ENCODE measurements at places on chromosomes 12 and 14.

DNA sequence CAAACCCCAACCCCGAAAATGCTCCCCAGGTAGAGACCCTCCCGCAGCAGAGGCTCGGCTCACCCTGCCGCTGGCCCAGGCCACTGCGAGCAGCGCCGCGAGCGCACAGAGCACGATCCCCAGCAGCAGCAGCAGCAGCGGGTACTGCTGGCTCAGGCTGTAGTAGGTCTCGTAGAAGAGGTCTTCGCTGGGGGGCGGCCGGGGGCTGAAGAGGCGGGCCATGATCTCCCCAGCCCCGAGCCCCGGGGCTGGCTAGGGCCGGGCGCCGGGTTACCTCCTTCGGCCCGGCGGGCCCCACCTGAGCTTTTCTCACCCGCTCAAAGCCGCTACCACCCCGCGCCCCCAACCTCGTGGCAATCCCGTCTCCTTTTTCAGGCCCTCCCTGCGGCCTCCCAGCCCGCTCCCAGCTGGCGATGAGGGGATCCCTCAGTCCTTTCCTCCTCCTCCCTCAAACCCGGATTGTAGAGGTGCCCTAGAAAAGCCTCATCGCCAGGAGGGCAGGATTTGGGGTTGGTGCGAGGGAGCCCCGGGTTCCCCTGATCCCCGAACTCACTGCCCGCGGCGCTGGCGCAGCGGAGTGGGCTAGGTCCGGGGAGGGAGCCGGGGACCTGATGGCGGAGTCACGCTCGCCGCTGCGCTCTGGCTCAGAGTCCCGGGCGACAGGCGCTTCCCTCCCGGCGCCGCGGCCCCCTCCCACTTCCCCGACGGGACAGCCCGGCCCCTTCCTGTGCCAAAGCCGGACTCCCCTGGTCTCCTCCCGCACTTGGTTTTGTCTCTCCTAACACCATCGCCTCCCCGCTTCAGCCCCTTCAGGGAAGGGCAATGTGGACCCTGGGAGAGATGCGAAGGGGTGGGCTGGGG lies at the start of gene ADCY4:
ADCY4 (minus strand) TSS at position 641 of the 861 bp plus-strand sequence; CDS start at position 222, 419 bp downstream.
- no peak for DNase-seq

GRCh38 chr14:34383839-34384238 lies 78.2 kb downstream of the SPTSSA start:
- no peak for DNase-seq

GRCh38 chr14:91061056-91061887 lies 831 bp upstream of the RPS6KA5 start:
- no peak for DNase-seq

DNA sequence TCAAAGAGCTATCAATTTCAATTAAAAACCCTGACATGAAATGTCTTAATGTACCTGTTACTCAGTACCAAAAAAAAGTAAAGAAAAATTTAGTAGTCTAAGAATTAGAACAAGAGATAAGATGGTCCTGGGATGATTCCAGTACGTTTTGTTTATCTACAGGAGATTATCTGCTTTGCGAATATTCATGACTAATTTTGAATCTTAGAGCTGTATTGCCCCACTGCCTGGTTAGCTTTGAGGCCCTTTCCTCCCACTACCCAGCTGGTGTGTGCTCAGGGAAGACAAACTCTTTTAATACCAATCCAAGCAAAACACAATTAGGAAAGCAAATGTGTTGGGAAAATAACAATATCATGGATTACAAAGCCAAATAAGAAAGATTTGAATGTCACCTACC lies 263.5 kb downstream of the FOXG1 start:
- no peak for DNase-seq

DNA sequence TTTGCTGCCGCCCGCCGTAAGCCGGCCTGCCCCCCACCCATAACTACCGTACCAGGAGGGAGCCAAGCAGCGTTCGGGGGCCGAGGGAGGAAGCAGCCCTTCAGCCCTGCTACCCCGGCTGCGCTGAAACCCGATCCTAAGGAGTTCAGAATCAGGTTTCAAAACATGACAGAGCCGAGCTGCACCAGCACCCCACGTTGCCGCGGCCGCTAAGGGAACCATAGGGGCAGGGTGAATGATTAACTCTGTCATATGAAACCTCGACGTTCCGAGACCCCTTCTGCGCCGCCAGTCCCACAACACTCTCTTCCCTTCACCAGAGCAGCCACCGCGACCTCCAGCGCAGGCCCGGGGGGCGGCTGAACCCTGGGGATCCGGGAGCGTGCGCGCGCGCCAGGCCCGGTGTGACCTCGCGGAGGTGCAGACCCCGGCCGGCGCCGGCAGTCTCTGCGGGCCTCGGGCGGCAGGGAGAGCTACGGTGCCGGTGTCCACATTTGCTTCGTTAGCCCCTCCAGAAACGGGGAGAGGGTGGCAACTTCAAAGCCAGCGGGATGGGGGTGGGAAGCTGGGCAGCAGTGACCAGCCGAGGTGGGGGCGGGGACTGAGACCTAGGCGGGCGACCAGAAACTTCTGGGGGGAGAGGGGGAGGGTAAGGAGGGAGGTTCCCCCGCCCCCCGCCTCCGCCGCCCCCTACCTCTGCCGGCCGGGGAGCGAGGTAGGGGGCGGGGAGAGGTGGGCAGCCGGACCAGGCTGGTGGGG lies 1.6 kb downstream of the SIX4 start:
- no peak for DNase-seq

DNA sequence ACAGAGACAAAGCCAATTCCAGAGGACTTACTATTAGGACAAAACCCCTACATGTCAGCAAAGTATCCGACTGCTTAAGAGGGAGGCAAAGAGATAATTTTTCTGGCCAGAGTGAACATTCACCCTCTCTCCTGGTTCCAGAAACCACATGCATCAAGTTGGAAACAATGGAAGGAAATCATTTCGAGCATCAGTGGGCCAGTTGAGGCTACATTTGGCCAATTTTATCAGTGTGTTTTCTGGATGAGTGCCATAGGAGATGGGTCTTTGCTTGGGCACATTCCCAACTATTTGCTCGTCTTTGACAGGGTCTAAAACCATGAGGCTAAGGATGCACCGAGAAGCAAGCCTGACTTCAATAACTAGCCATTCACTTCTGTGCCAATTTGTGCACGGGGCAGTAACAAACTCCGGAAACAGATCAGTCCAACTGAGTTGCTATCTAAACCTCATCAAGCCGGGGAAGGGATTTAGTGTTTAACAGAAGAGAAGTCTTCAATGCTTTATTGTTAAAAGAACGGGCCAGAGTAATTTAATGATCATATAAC lies 17.4 kb downstream of the EGLN3 start:
- DNase-seq, result no peak

DNA sequence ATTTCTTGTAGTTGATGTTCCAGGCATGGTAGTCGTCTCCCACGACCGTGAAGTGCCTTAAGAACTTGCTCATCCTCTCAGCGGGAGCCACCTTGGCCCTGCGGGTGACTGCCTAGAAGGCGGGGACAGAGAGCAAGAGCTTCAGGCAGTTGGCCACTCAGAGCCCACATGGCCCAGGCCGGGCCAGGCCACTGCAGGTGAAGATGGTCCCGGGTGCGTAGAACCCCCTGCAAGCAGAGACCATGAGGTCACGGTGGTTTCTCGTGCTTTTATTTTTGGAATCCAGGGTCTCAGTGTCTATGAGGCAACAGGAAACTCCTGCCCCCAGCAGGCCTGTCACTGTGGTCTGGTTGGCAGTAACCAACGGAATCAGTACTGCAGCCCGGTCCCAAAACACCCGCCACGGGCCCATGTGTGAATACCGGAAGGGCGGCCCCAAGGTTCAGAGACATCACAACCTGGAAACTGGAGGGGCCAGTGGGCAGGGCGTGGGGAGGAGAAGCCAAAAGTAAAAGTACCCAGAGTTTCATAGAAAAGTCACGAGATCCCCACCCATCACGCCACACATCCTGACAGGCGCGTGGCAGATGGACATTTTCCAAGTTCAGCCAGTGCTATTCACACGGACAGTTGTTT lies 27.5 kb downstream of the HVCN1 start:
- DNase-seq, result peak; percentile 42

DNA sequence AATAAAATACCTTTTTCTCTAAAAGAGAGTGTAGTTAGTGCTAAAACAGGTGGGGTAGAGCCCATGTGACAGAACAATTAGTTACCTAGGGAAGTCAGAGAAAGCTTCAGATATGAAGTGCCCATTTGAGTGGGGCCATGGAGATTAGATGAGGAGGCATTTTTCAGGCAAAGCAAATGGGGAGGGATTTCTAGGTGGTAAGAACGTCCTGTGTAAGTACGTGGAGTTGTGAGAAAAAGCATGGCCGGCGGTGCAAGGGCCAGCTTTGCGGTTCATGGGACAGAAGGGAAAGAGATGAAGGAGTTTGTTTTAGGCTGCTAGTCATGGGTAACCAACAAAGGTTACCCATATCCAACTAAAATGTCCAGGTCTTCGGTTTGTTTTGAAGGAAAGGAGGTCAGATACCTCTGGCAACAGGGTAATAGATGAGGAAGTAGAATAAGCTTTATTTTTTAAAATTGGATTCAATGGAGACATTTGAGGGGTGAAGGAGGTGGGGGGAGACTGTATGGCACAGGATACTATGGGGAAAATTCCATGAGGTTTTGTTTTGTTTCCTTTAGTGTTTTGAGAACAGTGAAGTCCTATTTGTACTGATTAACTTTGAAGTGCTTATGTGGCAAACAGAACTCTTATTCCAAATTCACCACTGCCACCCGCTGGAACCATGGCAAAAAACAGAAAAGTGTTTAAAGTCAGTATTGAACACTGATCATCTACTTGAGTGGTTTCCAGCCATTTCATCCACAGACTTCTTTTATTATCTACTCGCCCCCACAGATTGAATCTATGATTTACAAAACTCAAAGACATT lies 10.0 kb upstream of the SNRPF start:
- DNase-seq, result no peak

DNA sequence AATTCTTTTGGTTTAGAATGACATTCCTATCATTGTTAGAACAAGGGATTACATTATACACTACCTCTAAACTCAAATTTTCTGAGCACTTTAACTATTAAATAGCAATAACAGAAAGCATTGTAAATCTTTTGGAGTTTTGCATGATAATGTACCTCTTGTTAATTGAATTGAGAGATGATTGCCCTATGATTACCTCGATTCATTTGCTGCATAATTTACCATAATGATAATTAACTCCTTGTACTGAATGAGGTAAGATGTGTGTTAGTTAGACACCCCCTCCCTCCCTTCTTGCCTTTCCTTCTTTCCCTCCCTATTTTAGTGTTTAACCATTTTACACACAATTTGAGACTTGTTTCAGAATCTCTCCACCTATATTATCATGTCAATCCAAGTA lies 469.2 kb downstream of the DIO2 start:
- no peak for DNase-seq

DNA sequence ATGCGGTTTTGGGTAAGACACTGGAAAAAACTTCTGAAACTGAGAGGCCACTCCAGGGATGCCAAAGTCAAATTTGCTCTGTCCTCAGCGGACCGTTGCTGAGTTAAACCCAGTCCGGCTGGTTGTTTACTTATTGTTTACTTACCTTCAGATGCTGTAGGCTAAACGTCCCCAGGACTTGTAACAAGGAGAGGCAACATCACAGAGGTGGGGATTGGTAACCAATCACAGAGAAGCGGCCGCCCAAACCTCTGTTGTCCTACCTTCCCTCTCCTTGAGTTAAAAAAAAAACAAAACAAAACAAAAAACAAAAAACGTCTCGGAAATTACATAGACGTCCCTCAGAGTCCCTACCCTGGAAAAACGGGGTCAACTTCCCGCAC lies 380 bp downstream of the ANO2 start:
- no peak for DNase-seq

DNA sequence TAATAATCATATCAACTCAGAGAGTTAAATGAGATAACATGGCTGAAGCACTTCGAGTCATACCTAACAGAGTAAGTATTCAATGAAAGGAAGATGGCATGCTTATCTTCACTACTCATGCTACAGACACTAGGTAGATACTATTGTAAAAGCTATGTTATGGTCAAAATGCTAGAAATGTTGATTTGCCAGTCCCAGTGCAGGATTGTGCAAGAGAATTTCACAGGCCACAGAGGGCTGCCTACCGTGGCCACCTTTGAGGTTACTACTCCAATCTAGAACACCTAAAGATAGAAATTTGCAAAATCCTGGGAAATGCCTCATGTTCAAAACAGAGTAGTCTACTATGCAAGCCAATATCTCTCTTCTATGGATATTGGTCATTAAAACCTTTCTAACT lies 75.3 kb upstream of the PLEKHG7 start:
- DNase-seq, result no peak

DNA sequence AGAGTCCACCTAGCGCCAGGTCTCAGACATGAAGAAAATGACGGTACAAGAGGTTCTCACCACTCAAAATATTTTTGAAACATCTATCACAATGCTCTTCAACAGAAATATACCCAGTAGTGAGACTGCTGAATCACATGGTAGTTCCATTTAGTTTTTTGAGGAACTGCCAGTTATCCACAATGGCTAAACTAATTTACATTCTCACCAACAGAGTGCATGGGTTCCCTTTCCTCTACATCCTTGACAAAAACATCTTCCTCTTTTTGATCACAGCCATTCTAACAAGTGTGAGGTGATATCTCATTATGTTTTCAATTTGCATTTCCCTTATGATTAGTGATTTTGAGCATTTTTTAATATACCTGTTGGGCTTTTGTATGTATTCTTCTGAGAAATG lies 5.7 kb upstream of the GPR65 start:
- DNase-seq, result no peak

- DNase-seq, result no peak
Observed at GRCh38 chr12:72574138-72574537, 302.0 kb downstream of the TRHDE start.

- DNase-seq, result no peak
Observed at GRCh38 chr14:48289701-48290100, 614.3 kb upstream of the MDGA2 start.

GRCh38 chr14:74973003-74973653 lies 17.7 kb upstream of the PGF start:
- peak; percentile 7 for DNase-seq

DNA sequence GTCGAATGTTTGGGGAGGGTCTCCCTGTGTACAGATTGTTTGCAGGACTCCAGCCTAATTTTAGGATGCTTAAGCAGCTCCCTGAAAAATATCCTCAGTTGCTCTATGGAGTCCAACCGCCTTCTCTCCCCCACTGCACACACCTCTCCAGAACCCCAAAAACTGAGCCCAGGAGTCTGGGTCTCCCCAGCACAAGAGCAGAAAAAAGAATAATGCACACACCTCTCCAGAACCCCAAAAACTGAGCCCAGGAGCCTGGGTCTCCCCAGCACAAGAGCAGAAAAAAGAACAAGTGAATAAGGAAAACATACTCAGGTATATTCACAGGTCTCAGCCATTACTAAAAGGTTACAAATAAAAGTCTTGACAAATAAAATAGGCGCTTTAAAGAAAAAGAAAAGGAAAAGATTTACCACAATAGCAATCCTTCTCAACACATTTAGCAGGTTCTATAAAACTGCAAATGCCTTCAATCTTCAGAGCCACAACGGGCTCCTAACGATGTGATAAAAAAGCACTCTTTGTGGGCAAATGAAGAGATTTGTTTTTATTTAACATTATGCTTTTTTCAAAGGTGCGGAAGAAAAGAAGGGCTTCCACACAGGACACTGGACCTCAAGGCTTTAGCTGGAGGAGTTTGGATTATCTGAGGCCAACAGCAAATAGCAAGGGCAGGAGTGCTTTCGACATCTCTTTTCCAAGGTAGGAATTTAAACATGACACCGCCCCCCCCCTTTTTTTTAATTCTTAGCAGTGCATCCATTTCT lies 8.2 kb downstream of the BCL11B start:
- no peak for DNase-seq
